ENCODE measurements at places on chromosomes 3 and 15.

DNA sequence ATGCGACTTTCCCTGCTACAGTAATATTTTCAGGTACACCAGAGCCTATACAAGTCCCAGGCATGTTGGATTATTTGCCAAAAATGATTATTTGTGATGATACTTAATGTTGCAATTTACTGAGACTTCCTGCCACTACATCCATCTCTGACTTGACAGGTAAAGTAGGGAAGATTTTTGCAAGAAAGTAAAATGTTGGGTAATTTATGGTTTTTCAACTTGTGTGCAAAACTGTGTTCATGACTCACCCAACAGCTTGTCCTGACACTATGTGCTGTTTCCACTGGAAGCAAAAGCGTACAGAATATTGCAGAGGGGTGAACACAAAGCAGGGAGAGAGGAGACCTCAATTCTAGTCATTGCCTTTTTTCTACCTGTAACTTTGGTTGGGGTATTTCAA, 5.4 kb upstream of the CRBN start:
- no peak for DNase-seq

GRCh38 chr15:58447271-58448010, 15.7 kb downstream of the LIPC start:
- no peak for DNase-seq

DNA sequence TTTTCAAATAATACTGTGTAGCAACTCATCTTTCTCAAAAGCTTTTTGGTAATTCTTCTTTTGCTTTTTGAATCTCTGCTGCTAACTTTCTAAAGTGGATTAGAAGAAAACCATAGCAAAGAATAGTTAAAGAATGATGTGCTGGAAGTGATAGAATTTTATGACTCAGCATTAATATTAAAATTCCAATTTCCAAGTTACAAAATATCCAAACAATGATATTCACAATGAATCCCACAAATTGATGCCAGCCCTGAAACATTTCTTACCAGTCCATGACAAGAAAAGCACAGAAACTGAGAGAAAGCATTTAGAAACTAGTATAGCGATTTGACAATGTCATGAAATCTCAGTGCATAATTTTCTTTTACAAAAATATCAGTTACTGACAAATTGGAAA, 482.2 kb downstream of the RBMS3 start:
- DNase-seq = no peak

DNA sequence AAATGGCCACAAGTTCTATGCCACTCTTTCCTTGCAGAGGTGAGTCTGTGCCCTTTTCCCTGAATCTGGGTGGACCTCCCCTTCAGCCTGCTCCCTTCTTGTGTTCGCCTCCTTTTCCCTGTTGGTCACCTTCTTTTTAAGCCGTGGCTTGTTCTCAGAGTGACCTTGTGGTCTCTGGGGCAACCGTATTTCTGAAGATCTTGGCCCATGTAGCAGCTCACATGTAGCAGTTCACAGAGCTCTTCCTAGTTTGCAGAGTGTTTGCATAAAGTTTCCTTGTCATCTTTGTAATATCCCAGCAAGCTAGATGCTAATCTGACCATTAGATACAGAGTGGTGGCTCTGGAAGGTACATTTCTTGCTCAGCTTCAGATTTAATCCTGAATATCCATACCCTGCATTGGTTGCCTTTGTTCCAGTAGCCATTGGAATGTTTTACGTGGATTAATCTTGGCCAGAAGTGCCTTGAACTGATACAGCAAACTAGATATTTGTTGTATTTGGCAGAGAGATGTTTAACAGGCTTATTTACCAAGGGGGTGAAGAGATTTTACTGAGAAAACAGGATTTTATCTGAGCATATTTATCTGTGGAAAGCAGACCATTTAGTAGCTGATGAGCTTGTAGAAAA, 40.7 kb upstream of the BSN start:
- DNase-seq = no peak

DNA sequence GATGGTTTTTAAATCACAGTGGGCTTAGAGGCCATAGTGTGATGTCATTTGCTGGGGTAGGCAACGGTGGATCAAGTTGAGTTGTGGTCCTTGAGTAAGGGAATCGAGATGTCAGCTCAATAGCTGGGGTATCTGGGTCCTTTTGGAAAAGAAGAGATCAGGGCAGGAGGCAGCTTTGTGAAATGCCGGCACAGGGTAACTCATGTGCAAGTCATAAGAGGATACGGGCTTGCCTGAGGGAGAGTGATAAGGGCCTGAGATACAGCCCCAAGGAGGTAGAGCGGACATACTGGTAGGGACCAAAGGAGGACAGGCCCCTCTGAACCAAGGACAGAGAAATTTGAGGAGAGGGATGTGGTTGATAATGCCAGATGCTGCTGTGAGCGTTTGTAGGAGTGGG, 4.2 kb upstream of the FAM131A start:
- DNase-seq = no peak

DNA sequence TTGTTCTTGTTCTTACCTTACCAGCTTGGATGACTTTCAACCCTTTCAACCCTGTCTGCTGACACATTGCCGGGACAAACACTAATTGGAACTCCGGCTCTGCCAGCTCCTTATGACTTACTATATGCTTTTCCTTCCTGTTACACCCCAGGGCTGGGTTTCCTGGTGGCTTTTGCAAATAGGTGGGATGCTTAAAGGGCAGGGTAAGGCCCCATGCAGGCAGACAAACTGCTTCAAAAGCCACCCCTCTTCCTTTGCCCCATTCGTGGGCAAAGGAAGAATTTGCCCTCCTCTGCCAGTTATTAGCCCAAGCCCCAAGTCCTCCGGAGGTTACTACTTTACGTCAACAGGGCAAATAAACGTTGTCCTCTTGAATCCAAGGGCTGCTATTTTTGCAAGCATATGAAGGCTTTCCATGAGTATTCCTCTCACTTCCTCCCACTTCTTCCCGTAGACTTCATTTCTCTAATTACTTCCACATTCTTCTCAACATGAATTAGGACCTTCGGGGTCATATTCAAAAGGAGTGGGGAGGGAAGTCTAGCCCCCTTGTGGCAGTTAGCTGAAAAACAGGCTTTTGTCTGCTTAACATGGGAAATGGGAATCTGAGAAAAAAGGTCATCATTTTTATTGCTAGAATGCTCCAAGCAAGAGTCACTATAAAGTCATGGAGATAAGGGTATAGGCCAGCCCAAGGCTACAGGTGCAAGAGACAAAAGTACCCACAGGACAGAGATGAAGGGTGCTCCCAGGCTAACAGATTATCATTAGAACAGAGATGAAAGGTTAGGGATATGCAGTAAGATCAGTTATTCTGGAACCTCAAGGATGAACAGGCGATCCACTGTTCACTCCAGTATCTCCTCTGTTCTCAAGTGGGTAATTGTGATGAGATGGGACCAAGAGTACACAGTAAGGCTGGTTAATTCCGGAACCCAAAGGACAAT, 56.3 kb upstream of the FSTL1 start:
- DNase-seq = no peak

DNA sequence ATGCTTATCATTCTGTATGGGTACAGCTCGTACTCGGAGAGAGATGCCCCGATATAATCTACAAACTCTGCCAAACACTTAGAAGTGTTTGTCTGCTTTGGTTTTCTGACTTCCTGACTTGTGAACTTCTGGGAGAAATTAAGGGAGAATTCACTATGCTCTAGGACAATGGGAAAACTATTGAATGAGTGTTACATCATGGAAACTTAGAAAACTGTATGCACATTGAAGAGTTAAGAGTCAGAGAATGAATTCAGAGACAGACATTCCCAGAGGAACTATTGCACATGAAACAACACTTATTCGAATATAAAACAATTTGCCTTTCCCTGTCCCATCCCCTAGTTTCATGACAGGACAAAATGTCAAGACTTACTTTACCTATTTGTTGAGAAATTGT, 57.8 kb downstream of the DTWD1 start:
- DNase-seq = no peak

DNA sequence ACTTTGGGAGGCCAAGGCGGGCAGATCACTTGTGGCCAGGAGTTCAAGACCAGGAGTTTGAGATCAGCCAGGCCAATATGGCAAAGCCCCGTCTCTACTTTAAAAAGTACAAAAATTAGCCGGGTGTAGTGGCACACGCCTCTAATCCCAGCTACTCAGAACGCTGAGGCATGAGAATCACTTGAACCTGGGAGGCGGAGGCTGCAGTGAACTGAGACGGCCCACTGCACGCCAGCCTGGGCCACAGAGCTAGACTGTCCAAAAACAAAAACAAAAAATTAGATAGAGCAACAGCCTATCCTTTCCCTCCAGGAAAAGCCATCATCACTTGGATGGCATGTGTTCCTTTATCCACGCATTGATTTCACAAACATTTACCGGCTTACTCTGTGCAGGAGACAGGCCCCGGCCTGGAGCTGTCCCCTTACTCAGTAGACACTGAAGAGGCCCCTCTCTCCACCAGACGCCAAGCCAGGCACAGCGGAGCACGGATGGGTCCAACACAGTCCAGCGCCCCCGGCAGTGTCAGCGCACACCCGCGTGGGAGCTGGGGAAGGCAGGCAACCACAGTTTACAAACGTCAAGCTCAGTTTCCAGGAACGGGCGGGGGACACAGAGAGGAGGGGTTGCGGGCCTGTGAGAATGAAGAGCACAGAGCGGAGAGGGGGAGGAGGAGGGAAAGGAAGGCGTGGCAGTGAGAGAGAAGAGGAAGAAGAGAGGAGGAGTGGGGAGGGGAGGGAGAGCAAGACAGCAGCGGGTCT, 3.1 kb downstream of the GP5 start:
- no peak for DNase-seq

- DNase-seq = no peak
Measured at GRCh38 chr3:7315037-7315436, 454.1 kb downstream of the GRM7 start.

DNA sequence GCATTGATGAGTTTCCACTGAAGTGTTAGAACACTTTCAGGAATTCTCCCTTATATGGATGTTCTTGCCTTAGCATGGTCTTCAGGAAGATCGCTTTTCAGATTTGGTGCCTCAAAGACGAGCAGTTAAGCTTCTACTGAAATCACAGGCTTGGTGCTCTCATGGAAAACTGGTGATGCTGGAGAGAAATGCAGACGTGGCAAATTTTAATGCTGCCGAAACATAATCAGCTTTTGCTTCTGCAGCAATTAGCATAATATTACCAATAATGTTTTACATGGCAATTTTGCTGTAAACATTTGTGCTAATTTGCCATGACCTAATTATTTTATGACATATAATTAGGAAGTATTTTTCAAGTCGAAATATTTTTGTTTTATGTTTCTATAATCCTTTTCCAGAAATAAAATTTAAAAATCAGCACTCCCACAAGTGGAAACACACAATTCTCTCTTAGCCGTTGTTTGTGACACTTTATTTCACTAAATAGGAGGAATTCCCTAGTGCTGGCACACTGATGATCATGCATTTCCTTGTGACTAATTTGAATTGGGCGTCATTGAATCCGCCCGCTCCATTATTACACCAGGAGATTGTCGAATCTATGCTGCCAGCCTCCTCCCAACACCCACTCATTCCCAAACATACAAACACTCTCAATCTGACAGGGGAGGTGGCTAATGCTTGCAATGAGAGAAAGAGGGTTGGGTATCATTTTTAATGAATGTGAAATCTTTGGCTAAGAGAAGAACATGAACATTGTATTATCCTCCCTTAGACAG, 506.8 kb upstream of the PPP2R3A start:
- DNase-seq = no peak

DNA sequence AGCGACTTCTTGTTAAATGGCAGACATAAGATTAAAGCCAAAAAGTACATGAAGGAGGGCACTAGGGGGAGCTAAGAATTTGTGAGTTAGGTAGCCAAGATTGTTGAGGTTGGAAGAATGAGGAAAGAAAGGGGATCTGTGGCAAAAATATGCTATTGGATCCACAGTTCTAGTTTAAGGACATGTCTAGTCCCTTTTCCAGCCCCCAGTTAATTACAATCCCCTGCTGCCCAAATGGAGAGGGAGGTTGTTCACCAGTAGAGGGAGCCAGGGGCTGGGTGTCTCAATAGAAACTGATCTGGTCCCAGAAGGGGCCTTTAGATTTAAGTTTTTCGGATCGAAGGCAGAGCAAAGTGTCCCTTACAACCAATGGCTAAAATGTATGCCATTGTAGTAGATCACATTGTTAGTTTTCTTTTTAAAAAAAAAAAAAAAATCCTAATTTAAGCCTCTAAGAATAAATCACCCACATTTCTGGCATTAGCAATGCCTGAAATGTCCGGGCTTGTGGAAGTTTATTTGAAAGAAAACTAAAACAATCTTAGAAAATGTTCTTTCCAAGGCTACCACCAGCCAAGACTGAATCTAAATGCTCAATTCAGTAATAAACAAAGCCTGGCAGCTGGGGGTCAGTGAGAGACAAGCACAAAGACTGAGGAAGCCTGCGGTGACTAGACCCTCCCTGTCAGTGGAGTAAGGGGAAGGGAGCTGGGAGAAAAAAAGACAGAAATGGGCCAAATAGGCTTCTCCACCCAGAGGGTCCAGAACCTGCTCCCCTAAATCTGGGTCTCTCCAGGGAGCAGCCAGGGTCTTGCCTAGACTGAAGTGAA, 7.1 kb downstream of the COL8A1 start:
- no peak for DNase-seq

DNA sequence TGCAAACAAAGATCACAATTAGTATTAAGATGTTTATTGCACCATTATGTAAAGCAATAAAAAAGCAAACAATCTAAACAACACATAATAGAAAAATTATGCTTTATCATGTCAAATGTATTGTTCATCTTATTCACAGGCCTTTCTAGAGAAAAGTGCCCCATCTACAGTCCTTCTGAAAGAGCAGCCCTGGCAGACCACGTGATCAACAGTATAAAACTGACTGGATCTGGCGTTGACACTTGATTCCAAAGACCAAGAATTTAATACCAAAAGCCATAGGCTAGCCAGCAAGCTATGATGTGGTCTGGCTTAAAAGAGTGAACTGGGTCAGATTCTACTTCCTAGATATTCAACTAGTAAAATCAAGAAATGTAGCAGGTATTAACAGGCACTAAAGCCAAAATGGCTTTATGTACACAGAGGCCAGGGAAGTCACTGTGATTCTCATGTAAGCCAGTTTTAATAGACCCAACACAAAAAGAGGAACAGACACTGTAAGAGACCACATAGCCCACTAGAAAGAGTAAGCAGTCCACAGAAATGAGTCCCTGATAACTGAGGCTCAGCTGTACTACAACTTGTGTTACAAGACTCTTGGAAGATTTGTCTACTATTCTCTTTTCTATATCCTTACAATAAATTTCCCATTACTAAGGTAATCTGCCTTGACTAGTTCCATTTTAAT, 32.5 kb downstream of the DMXL2 start:
- DNase-seq = no peak

- no peak for DNase-seq
Measured at GRCh38 chr3:136022529-136023263, 57.2 kb downstream of the PPP2R3A start.

- DNase-seq = no peak
Measured at GRCh38 chr3:64916937-64917336, 229.1 kb upstream of the ADAMTS9 start.

DNA sequence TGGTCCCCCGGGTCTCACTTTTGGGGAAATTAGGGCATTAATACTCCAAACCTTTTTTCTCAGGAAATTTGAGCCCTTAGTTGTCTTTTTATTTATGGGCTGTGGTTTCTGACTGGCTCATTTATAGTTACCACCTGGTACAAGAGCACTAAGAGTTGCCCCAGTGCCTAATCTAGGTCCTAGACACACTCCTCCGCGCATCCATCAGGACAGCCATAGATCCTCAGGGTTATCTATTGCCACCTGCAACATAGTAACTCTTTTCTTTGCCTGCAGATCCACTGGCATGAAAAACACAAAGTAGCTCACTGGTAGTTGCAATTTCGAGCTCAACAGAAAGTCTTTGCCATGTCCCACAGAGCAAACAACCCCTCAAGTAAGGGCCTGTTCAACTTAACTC, 576.4 kb upstream of the ROBO2 start:
- no peak for DNase-seq

GRCh38 chr3:104521606-104522336, 844.9 kb upstream of the ALCAM start:
- DNase-seq = no peak
